EL (cell line): ENCODE measurements at places on chromosomes 13 and 19.
A peak's percentile ranks its signal among the peaks of the same experiment; 100 is the strongest.

GRCh38 chr19:44666852-44667556 is 4.3 kb upstream of the CEACAM19 start:
- no peak for DNase-seq

DNA sequence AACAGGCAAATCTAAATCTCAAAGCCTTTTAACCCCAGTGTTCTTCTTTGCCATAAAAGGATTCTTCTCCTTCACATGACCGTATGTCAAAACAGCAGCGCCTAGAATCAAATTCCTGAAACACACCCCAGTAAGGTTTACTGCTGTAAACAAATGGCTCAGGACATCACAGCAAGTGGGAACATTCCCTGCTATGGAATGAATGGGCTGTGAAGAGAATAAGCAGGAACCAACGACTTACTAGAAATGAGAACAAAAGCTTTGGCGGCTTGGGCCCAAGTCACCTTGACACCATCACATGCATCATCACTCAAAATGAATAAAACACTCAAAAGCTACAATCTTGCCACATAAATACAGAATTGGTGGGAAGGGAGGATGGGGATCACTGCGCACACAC is 80.4 kb upstream of the SPATA13 start:
- no peak for DNase-seq

DNA sequence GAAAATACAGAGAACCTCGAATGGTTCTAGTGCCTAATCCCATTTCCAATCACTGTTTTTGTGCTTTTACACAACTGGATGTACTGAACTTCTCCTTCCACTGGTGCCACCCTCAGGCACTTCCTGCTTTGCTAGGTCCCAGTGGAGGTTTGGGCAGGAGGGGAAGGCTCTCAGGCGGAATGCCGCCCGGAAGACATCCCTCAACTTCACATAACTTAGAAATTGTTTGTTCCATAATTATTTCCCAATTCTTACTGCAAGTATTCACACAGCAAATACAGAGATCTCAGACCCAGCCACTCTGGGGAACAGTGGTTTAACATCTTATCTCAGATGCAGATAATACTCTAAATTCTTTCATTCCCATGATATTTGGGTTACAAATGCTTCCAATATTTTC is 195.7 kb upstream of the IPO5 start:
- no peak for DNase-seq

GRCh38 chr13:43232873-43233265 is 209.5 kb downstream of the DNAJC15 start:
- peak; percentile 81 for DNase-seq

DNA sequence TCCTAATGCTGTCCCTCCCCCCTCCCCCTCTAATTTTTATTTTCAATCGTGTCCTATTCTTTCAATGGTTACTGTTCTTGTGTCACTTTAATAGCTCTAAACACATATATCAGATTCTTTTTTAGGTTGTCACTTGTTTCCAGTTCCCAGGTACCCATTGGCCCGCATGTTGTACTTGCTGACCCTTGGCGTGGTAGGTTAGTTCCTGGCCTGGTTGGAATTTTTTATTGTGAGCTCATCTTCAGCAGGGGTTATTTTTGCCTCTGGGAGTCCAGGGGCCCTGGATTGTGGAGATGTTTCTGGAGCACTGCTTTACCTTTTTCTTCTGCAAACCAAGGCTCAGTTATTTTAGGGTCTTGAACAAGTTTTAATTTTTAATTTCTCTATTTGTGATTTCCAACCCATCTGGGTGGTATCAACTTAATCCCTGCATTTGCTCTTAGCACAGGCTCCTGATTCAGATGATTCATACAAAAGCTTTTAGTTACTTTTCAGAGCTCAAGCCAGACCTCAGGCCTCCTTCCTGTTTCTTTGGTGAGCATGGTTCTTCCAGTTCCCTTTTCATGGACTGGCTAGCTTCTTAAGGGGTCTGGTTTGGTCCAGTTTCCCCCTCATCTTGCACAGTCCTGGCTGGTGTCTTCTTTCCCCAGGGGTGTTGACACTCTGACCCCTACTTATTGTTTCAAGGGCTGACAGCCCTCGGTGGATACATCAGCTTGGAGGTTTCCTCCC is 220.5 kb downstream of the TM9SF2 start:
- no peak for DNase-seq

DNA sequence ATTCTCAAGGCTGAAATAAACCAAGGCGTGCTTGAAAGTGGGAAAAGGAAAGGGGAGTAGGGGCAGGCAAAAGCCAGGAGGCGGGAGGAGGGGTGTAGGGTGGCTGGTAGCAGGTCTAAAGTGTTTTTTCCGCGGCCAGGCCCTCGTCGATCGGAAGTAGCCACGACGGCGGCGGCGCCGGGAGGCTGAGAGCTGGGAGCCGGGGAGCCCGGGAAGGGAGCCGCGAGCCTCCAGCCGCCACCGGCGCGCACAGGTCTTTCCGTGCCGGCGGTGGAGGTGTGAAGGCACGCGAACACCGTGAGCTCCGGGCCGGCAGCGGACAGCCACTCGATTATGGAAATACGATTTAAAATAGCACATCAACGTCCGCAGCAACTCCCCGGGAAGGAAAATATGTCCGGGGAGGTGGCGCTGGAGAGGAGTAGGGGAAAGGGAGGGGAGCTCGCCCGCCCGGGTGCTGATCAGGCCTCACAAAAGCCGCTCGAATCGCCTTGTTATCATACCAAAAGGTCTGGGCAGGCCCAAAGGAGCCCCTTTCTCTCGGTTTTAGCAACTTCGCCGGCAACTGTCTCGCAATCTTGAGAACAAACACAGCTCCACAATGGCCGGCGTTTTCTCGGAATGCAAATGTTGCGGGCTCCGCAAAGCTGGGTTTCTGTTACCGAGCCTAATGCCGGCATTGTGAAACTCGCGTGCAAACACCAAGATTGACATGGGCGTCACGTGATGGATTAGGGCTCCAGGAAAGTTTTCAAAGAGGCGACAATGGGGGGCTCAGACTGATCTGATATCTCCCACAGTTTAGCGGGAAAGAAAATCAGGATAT is 2.9 kb upstream of the PCDH8 start:
- peak; percentile 15 for DNase-seq

- no peak for DNase-seq
Measured at GRCh38 chr19:10828981-10829821, 6.8 kb downstream of the TMED1 start.
